ENCODE measurements at places on chromosomes 12 and 14.

DNA sequence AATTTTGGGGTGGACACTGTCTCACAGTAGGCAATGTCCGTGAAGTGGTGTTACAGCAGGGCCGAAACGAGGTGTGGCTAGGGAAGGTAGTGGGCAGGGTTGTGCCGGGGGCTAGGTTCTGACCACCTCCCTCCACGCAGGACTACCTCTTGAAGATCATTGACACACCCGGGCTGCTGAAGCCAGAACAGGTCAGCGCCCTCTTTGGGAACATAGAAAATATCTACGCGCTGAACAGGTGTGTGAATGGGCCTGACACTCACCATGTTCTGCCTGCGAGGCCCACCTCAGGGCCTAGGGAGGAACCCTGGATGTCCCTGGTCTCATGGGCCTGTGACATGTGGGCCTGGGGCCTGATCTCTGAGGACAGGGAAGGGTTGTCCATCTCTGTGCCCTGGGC, 24.6 kb downstream of the PLEKHG3 start:
- no peak for DNase-seq

- no peak for DNase-seq
Measured at GRCh38 chr12:31783996-31784645, 55.3 kb upstream of the AMN1 start.

DNA sequence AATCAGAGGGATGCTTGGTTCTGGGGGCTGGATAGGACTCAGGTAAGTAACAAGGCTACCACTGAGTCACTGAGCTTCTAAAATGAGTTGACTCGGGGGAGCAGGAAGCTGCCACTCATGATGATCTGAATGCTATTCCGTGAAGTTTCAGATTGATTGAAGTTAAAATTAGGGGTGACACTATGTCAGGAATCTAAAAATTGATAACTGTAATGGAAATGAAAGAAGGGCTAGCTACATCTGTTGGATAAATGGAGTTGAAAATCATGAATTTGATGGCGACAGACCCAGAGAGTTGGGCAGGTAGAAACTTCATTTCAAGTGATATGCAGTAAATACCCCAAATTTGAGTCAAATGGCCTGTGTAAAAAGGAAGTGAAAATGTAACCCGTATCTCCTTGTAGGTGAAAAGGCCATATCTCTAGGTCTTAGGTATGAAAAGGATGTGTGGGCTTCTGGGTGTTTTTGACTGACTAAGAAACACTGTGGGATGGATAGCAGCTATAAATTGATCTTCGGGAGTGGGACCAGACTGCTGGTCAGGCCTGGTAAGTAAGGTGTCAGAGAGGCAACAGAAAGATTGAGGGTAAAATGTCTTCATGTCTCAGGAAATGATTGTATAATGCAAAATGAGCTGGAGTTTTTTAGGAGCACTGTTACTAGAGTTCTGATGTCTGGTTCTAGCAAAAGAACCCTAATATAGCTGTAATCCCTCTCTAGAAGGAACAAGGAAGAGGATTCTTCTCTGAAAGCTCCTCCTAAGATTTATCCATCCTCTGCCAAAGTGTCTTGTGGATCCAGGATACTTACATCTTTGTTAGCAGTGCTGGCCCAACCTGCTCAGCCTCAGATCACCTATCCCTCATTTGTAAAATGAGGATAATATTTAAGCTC, 57.3 kb downstream of the DAD1 start:
- no peak for DNase-seq

DNA sequence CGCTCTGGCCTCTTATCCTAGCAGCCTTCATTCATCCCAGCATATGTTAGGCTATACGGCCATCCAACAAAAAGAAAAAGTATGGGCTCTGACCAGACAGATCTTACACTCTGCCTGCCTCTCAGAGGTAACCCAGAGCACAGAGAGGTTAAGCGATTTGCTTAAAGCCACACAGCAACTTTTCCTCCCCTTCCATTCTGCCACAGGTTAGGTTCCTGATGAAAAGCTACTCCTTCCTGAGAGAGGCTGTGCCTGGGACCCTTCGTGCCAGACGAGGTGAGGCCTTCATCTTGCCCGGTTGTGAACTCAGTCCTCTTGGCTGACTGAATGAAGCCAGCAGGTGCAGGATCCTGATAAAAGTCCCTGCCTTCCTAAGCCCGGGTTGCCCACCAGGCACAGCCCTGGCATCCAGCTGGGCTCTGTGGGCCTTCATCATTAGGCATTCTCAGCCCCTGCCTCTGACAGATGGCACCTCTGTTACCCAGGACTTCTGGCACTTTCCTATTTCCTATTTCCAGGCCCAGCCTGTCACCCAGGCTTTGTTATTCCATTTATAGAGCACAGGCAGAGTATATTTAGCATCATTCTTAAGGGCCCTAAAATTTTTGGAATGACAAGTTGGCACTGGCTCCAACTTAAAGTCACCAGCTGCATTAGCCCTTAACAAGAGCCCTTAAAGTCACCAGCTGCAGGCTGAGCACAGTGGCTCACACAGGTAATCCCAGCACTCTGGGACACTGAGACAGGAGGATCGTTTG, 12.8 kb downstream of the SOAT2 start:
- no peak for DNase-seq

DNA sequence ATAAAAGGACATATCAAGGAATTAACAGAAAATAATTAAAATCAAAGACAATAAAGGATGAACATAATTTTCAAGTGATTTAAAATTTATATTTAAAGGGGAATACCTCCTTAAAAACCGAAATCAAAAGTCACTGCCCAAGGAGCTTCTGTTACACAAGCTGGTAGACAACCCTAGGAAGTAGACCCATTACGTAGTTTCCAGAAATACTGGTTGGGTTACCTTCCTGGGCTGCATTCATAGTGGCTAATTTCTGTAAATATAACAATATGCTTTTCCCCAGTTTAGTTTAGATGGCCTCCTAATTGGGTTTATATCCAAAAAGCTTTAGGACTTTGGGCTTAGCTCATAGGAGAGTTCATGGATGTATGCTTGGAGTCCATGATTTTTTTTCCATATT, 2.1 kb upstream of the EDDM3A start:
- DNase-seq, result no peak

All from femur (tissue), 1 donor.